ENCODE measurements at places on chromosomes 11 and 22. TPM values are rescaled to one million over a fixed set of nuclear protein-coding genes. Genes with fewer than 3 reads are reported as not detected.
A peak's percentile ranks its signal among the peaks of the same experiment; 100 is the strongest.

LRRC74B gene
- polyA plus RNA-seq, result not detected

DNA sequence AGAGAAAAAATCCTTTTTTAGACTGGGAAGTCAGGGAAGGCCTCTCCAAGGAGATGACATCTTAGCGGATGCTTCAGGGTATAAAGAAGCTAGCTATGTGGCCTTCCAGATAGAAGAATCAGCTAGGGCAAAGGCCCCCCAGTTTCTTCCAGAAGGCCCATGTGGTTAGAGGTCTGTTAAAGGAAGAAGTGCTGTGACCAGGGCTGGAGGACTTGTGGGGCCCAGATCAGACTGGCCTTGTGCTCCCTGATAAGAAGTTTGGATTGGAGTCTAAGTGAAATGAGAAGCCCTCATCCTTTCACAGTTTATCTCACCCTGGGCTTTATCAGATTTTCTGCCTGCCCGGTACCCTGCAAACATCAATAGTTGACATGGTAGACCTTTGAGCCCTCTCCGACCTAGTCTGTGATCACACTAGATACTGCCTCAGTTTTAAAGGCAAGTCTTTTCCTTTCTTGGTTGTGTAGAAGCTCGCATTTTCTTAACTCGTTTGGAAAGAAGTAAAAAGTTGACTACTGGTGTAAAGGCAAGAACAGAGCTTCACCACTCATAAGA is 7.8 kb downstream of the AMPD3 start:
- no peak for DNase-seq

DNA sequence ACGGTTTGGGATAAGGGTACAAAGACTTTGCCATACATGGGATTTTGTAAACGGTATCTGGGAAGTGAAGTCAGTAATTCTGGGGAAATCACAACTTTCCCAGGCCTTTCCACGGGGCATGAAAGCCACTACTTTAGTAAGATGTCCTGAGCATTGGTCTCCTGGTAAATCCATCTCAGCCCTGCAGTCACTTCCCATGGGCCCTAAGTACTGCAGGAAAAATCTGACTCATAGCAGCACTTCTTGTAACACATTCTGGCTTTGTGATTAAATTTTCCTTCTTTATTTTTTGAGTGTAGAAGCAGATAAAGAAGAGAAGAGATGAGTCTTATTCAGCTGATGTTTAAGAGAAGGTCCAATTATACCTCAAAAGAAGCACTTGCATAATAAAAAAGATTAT is 67.6 kb downstream of the BLID start:
- peak; percentile 64 for DNase-seq

DNA sequence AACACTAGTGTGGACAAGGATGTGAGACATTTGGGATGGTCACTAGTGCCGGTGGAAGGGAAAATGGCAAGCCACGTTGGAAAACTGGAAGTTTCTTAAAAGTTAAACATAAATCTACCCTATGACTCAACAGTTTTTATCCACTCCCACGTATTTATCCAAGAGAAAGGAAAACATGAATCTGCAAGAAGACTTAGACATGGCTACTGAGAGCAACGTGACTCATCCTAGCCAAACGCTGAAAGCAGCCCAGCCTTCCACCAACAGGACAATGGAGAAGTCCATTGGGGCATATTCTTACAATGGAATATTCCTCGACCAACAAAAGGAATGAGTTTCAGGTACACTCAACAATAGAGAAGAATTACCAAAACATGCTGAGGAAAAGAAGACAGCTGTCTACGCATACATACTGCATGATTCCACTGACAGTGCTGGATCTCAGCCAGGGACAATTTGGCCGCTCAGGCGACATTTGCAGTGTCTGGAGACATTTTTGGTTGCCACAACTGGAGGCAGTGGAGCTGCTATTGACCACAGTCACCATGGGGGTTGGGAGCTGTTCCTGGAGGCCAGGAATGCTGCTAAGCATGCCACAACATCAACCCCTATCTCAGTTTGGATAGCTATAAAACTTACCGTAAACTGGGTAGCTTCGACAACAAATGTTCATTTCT is 21.2 kb downstream of the SYT13 start:
- peak; percentile 87 for DNase-seq

GRCh38 chr11:61587951-61588727 is 7.3 kb upstream of the SYT7 start:
- DNase-seq, result no peak

GRCh38 chr11:44379141-44380008 is 69.4 kb upstream of the ALX4 start:
- DNase-seq, result no peak

DNA sequence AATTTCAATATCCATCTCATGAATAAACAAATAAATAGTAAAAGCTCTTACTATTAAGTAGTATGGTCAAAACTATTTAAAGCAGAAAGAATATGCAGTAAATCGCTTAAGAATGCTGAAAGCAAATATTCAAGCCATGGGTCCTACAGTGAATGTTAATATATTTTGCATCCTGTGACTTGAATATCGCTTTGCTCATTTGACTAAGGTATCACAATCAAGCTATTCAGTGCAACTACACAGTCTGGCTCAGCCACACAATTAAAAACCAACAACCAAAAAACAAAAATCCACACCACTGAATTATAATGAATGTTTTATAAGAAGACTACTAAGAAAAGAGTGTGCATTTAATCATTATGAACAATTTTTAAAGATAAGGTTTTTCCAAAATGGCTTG is 45.3 kb downstream of the RAB6A start:
- DNase-seq, result no peak

DNA sequence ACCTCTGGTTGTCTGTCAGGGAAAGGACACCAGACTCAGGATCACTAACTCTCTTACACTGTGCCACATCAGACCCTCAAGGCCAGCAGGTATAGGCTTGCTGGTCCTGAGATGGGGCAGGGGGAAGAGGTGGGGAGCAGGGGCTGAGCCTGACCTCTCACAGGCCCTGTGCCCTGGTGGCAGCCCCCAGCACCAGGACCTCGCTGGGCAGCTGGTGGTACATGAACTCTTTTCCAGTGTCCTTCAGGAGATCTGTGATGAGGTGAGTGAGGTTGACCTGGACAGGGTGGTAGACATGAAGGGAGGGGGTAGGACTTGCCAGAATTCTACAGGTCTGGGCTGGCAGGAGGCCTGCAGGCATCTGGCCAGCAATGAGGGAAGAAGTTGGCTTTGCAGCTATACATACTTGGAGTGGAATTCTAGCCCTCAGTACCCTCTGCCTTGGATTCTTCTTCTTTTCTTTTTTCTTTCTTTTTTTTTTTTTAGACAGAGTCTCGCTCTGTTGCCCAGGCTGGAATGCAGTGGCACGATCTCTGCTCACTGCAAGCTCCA is 1.4 kb downstream of the NUDT22 start:
- DNase-seq, result no peak

DNA sequence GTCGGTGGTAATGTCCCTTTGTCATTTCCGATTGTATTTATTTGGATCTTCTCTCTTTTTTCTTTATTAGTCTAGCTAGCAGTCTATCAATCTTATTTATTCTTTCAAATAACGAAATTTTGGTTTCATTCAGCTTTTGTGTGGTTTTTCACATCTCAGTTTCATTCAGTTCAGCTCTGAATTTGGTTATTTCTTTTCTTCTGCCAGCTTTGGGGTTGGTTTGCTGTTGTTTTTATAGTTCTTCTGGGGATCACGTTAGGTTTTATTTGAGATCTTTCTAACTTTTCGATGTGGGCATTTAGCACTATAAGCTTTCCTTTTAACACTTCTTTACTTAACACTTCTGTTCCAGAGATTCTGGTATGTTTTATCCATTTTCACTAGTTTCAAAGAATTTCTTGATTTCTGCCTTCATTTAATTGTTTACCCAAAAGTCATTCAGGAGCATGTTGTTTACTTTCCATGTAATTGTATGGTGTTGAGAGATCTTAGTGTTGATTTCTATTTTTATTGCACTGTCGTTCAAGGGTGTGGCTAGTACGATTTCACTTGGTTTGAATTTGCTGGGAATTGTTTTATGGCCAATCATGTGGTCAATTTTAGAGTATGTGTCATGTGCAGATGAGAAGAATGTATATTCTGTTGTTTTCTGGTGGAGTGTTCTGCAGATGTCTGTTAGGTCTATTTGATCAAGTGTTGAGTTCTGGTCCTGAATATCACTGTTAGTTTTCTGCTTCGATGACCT is 7.7 kb upstream of the SCGB1D1 start:
- DNase-seq, result no peak

GRCh38 chr11:77381729-77382665 is 80.5 kb upstream of the GDPD4 start:
- DNase-seq, result peak; percentile 79

DNA sequence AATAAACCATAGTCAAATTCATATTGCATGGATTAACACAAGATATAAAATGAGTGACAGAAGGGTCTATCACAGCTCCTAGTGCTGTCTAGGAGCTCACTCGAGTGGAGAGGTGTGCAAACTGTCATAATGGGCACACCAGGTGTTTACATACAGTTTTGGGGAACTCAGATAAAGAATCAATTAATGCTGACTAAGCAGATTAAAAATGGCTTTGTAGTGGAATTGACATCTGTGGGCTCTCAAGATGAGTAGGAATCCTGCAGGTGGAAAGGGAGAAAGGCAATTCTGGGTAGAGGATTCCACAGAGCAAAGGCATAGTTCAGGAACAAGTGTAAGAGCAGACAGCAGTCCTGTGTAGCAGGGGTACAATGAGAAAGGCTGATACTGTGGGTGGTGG is 496.2 kb upstream of the CCDC90B start:
- DNase-seq, result no peak

- no peak for DNase-seq
Observed at GRCh38 chr22:23753385-23753784, 840 bp downstream of the VPREB3 start.
